ENCODE measurements at places on chromosomes 5 and 9.

- DNase-seq, result no peak
These were observed 158.8 kb downstream of the MACROH2A1 start for GRCh38 chr5:135240283-135240633.

GRCh38 chr9:71302776-71303175, 181.4 kb upstream of the TRPM3 start:
- DNase-seq, result no peak

- DNase-seq, result no peak
These were observed 130.2 kb upstream of the ELL2 start for GRCh38 chr5:96091874-96092273.

DNA sequence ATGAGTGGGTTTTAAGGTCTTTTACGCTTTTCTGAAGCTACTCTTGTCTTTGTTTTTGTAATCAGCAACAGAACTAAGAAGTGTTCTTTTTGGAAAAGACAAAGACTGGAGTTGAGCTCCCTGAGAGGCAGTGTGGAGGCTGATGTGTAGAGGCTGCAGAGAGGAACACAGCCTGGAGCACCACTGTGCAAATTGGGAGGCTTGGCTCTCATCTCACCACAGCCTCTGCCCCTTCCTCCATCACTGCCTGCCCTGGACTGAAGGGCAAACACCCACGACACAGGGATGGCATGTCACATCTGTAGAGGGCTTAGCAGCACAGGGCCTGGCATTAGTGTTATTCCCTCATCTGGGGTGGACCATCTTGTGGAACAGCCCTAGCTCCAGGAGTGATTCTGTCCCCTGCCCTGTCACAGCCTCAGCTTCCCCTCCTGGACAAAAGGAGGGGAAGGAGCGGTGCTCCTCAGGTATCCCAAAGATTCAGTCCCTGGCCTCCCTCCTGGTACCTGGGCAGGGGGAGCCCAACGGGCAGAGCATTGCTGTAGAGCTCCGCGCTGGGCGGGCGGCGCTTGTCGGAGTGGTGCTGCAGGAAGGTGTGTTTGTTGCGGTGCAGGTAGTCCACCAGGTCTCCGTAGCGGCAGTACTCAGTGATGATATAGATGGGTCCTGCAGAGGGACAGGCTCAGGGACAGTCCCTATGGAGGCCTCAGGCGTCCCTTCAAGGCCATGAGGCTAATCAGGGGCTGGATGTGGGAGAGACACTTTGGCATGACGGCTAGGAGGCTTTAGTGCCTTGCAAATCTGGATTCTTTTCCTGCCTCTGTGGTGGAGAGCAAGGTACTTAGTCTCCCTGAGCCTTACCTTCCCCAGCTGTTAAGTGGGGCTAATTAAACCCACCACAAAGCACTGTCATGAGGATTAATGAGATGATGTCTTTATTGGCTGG, 32.8 kb downstream of the PDGFRB start:
- DNase-seq, result no peak

GRCh38 chr9:94018628-94019027, 63.5 kb upstream of the BARX1 start:
- DNase-seq, result no peak

DNA sequence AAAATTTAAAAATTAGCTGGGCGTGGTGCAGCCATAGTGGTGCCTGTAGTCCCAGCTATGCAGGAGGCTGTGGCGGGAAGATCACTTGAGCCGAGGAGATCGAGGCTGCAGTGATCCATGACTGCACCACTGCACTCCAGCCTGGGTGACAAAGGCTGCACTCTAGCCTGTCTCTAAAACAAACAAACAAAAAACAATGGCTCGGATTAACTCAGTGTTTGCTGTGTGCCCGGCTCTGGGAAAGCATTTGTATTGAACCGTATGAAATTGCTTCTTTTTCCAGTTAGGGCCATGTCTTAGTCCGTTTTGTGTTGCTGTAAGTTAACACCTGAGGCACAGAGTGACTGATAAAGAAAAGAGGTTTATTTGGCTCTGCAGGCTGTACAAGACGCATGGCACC, 62.6 kb downstream of the CFAP77 start:
- no peak for DNase-seq

DNA sequence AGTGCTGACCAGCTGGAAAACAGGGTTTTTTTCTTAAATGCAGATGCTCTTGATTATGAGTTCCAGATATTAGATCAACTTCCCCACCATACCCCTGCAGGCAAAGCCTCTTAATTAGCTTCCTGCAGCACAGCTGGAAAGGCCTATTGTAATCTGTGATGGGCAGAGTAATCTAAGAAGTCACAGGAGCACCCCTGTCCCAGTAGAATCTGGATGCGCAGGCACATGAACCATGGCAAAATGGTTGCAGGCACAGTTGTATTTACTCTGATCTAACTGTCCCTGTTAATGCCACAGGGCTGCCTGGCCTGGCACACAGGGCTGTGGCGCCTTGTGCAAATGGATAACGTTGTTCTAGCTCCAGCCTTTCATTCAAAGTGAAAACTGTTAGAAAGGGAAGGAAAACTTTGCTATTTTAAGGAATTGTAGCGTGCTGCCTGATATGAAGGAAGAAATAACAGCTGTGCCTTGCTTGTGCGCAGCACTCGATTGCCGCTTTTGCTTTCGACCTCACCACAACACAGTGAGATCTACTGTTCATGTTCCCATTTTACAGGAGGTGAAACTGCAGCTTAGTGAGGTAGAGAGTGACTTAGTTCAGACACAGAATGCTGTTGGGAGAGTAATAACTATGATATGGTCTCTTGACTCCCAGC, 2.3 kb downstream of the TGFBI start:
- DNase-seq, result no peak

DNA sequence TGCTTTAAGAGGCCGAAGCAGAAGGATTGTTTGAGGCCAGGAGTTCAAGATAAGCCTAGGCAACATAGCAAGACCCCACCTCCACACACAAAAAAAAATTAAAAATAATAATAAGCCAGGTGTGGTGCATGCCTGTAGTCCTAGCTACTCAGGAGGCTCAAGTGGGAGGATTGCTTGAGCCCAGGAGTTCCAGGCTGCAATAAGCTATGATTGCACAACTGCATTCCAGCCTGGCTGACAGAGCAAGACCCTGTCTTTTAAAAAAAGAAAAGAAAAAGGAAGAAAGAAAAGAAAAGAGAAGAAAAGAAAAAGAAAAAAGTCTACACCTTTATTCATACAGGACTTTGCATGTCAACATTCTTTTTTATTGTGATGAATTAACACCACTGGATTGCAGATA, 2125.8 kb downstream of the MAT2B start:
- no peak for DNase-seq

GRCh38 chr9:12230708-12231107, 462.5 kb upstream of the TYRP1 start:
- no peak for DNase-seq

GRCh38 chr9:89531766-89532165, 33.9 kb upstream of the SEMA4D start:
- no peak for DNase-seq

DNA sequence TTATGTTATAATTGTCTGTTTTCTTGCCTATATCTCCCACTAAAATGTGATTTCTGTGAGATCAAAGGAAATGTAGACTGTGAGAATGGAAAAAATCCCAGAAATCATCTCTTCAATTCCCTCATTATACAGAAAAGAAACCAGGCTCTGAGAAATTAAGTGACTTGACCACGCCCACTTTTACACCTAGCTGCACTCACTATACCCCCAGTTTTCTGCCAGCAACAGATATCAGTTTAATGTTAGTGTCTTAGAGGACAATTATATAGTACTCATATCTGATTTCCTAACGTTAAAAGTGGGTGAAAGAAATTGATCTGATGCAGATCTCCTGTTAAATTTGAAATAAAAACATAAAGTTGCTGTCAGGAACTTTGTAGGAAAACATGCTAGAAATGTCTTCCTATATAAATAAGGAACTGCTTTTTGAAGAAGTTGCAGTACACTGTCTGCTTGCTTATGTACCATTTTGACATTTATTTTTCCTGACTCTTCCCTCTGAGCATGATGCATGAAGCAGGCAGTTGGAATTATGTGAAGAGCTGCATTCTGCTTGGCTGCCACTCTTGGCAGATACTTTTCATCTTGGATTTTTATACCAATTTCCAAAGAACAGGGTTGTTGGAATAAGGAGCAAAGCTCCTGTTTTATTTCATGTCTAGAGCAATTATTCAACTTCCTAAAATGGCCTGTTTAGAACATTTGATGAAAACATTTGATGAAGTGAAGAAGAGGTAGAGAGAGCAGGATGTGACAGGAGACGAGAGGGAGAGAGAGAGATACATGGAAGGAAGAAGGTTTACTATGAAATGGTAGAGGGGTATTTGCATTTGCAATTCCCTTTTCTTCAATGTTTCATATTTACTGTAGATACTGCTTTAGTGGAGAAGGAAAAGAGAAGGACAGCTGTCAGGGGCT, 57.3 kb upstream of the RICTOR start:
- no peak for DNase-seq

GRCh38 chr9:18451406-18451805, 22.5 kb upstream of the ADAMTSL1 start:
- DNase-seq, result no peak

- no peak for DNase-seq
These were observed 18.7 kb upstream of the RHOBTB3 start for GRCh38 chr5:95712347-95712958.

- DNase-seq, result no peak
These were observed 60.3 kb downstream of the GNA14 start for GRCh38 chr9:77587851-77588250.

- no peak for DNase-seq
These were observed 16.8 kb downstream of the RASGRF2 start for GRCh38 chr5:80976985-80977384.

DNA sequence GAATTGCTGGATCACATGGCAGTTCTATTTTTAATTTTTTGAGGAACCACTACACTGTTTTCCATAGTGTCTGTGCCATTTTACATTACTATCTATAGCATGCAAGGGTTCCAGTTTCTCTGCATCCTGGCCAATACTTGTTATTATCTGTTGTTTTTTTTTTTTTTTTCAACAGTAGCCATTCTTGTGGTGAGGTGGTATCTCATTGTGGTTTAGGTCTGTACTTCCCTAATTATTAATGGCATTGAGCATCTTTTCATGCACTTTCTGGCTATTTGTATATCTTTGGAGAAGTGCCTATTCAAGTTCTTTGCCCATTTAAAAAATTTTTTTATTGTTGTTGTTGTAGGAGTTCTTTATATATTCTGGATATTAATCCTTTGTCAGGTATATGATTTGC, 97.7 kb downstream of the GDNF start:
- no peak for DNase-seq

DNA sequence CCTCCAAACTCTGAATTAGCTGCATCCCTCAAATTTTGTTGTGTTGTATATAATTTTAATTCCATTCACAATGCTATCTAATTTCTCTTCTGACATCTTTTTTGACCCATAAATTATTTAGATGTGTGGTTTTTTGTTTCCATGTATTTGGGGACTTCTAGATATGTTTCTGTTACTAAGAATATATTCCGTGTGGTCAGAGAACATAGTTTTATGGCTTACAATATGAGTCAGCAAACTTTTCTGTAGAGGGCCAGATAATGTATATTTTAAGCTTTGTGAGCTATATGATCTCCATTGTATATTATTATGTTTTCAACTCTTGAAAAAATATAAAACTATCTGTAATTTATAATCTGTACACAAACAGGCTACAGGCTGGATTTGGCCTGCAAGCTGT, 33.4 kb downstream of the MVB12B start:
- no peak for DNase-seq

GRCh38 chr9:107827884-107828283, 338.3 kb upstream of the KLF4 start:
- no peak for DNase-seq

GRCh38 chr5:154487541-154487940, 9.5 kb upstream of the HAND1 start:
- DNase-seq, result no peak

GRCh38 chr9:76810377-76810957, 46.2 kb downstream of the PCA3 start:
- no peak for DNase-seq

- no peak for DNase-seq
These were observed 157.6 kb downstream of the TTC39B start for GRCh38 chr9:15149450-15149849.

- no peak for DNase-seq
These were observed 109.4 kb downstream of the FEM1C start for GRCh38 chr5:115435065-115435777.

DNA sequence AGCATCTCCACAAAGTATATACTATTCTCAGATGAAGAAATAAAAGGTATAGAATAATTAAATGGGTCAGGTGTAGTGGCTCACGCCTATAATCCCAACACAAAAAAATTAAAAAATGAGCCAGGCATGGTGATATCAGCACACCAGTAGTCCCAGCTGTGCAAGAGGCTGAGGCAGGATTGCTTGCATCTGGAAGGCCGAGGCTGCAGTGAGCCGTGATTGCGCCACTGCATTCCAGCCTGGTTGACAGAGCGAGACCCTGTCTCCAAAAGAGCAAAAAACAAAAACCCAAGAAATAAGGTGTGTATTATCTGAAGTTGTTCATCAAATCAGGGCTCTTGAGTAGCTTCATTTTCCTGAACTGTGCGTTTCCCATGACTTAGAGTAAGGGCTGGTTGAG, 83.2 kb upstream of the MYO10 start:
- DNase-seq, result no peak

- DNase-seq, result no peak
These were observed 3.5 kb downstream of the MRPL41 start for GRCh38 chr9:137555179-137555578.

- no peak for DNase-seq
These were observed 141.3 kb upstream of the ZNF618 start for GRCh38 chr9:113734826-113735225.

DNA sequence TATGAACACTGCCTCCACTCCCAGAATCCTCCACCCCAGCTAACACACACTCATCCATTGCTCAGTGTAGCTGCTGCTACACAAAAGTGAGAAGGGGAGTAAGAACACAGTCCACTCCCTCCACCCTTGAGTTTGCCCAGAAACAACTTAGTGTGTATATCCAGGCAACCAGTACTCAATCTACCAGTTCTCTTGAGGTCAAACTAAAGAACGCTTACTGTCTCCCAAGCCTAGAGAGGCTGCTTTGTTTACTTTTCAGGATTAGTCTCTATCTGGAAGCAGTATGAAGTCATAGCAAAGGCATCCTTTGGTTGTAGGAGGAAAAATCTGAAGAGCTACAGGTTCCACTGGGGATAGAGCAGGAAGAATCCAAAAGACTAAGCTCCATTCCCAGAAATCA, 296.3 kb downstream of the KCNN2 start:
- DNase-seq, result no peak

DNA sequence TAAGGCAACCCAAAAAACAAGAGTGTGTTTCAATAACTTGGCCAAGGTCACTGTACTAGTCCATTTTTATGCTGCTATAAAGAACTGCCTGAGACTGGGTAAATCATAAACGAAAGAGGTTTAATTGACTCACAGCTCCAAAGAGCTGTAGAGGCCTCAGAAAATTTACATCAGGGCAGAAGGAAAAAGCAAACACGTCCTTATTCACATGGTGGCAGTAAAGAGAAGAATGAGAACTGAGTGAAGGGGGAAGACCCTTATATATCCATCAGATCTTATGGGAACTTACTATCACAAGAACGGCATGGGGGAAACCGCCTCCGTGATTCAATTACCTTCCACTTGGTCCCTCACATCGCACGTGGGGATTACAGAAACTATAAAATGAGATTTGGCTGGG, 64.3 kb upstream of the CAMK4 start:
- DNase-seq, result no peak

- no peak for DNase-seq
These were observed 68.0 kb upstream of the FTMT start for GRCh38 chr5:121783700-121784099.

- no peak for DNase-seq
These were observed 6.9 kb downstream of the RHOBTB3 start for GRCh38 chr5:95738072-95738471.
